ENCODE measurements at places on chromosomes 1 and 21.

- no peak for DNase-seq
These were observed 202.2 kb downstream of the ROR1 start for GRCh38 chr1:63976006-63976405.

GRCh38 chr1:100835866-100836842, 58.5 kb downstream of the EXTL2 start:
- no peak for DNase-seq

DNA sequence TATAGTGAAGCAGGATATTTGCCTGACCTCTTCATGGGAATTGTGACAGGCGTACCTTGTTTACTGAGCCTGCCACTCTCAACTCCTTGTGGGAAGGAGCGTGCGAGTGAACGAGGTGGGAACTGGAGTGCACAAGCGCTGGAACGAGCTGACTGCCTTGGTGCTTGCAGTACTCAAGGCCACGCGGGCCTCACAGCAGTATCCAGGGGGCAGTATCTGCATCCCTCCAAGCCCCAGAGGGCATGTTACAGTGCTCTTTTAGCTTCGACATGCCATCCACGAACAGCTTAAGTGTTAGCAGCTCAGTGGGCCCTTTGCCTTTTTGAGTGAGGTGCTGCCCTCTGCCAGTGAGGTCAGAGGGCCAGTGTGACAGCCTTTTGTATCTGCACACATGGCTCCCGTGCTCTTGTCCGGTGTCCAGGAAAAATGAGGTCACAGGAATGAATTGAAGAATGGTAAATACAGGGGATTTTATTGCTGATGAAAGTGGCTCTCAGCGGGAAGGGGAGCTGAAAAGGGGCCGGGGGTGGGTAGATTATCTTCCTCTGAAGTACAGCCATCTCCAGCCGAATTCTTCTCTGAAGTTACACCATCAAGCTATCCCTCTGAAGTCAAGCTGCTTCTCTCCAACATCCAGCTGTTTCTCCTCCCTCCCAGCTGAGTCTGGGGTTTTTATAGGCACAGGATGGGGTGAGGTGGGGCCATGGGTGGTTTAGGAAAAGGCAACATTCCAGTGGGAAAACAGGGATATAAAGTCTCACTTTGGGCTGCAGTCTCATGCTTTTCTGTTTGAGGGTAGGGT, 69.3 kb downstream of the EPB41 start:
- no peak for DNase-seq

- DNase-seq = no peak
These were observed 136.5 kb upstream of the ZC3H11B start for GRCh38 chr1:219749370-219749769.

GRCh38 chr21:42025376-42026081, 15.4 kb upstream of the ZBTB21 start:
- DNase-seq = no peak

- no peak for DNase-seq
These were observed 72.5 kb upstream of the RAB3GAP2 start for GRCh38 chr1:220344745-220345144.

DNA sequence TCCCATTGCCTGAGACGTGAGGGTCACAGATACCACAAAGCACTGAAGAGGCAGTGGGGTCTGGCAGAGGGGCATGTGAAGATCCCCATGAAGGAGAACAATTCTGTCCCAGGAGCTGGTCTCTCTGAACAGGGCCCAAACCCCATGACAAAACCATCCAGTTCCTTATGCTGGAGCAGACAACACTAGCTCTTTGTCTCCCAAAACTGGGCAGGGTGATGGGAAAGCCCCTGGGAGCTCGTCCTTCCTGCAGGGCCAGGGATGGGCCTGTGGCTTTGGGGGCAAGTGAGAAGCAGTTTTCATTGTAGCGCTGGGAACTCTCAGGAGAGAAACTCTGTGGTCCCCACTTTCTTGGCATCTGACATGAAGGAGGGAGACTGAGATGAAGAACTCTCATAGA, 8.8 kb downstream of the ETV3L start:
- DNase-seq = no peak

DNA sequence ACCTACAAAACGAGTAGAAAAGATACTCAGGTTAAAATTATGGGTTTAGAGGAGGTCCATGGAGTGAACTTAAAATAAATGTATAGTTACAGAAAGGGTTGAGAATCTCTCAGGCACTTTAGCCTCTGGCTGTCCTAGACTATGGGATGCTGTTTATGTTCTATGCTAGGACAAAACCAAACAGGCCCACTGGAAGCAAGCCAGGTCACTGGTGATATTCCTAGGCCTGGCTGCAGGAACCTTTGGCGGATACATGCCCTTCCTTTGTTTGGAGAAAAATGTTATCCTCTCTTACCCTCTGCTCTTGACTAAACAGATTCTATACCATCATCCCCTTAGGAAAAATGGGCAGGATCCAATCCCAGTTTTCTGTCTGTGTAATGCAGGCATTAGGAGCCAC, 90.7 kb upstream of the DUSP10 start:
- no peak for DNase-seq
